Astrocyte (in vitro differentiated cells and primary cell): ENCODE measurements at places on chromosomes 4 and X. TPM values are rescaled to one million over a fixed set of nuclear protein-coding genes. Genes with fewer than 3 reads are reported as not detected.

Gene DMP1
- 0.10 and 0.11 TPM in 2 replicates for total RNA-seq

DNA sequence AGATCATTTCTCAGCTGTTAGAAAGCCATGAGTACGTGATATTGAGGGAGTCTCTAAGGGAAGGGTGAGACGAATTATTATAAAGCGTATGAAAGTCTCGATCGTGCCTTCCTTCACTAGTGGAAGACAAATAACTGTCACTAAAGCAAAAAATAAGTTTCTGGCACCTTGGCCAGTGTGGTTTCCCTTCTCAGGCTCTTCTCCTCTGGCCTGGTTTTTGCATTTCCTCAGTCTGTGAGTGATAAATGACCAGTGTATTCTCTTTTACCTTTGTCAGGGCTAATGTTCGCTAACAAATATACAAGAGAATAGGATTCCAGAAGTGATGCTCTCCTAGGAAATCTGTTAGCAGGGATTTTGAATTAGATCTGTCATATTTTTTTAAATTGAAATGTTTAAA is 19.6 kb downstream of the TXK start:
- no peak for DNase-seq
- no peak overlapping the region for H3K27ac ChIP-seq
- H3K4me1 ChIP-seq: no peaks in the 10 kb centered on the region
- H3K4me3 ChIP-seq: no peak overlapping the region
- no peaks in the 10 kb centered on the region for H3K27me3 ChIP-seq

GRCh38 chrX:72125331-72126047 is 6.2 kb downstream of the RTL5 start:
- no peak overlapping the region for H3K27ac ChIP-seq
- H3K4me1 ChIP-seq: peaks cover 38% of the 10 kb centered on the region
- no peaks in the 10 kb centered on the region for H3K36me3 ChIP-seq

DNA sequence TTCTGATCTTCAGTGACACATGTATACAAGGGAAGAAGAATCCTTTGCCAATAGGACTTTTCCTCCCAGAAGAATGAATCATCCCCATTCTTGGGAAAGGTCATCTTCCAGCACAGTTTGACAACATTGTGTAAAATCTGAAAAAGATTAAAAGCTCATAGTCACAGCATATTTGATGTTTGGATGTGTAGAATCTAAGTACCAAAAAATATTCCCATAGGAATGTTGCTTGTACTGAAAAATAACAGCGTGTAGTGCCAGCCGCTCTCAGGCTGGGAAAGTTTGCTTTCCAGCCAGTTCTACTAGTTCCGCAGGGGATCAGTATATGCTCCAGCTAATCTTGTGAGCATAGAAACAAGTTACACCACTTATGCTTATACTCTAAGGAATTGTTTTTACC is 74.7 kb upstream of the IL13RA1 start:
- no peaks in the 10 kb centered on the region for H3K36me3 ChIP-seq
- no peak overlapping the region for H3K4me3 ChIP-seq
- H3K4me1 ChIP-seq: no peaks in the 10 kb centered on the region
- H3K27ac ChIP-seq: no peak overlapping the region

GRCh38 chrX:111041018-111041462 is 55.0 kb upstream of the PAK3 start:
- no peaks in the 10 kb centered on the region for H3K27me3 ChIP-seq
- H3K36me3 ChIP-seq: no peaks in the 10 kb centered on the region
- peaks cover 20% of the 10 kb centered on the region for H3K4me1 ChIP-seq
- peak; percentile 97 for DNase-seq
- peak overlapping the region; percentile 97 for H3K27ac ChIP-seq
- peak overlapping the region; percentile 33 for H3K4me3 ChIP-seq

- peaks cover 31% of the 10 kb centered on the region for H3K4me1 ChIP-seq
- no peaks in the 10 kb centered on the region for H3K27me3 ChIP-seq
- H3K36me3 ChIP-seq: peaks cover 12% of the 10 kb centered on the region
- peak overlapping the region; percentile 83 for H3K4me3 ChIP-seq
- DNase-seq: peak; percentile 80
Measured at GRCh38 chr4:57110640-57111511, 691 bp upstream of the IGFBP7 start.

- DNase-seq: no peak
- H3K27ac ChIP-seq: no peak overlapping the region
- H3K4me1 ChIP-seq: no peaks in the 10 kb centered on the region
Measured at GRCh38 chr4:85302756-85303155, 172.2 kb upstream of the ARHGAP24 start.

DNA sequence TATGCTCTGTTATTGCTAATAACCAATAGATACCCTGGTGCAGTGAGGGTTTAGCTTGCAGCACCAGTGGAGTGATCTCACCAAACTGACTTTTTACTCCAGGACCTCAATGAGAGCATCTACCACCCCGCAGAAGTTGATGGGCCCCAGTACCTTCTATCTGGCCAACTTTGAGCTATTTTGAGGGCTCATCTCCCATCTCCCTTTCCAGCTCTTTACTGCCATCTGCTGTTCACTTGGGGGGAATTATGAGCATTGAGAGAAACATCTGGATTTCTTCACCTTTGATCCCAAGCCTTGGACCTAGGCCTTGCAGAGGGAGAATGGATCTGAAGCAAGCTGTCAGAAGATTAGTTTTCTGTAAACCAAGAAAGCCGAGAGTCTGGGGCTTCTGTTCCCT is 143.6 kb downstream of the TMEM164 start:
- no peak for DNase-seq
- H3K4me3 ChIP-seq: no peak overlapping the region
- no peaks in the 10 kb centered on the region for H3K4me1 ChIP-seq
- no peaks in the 10 kb centered on the region for H3K36me3 ChIP-seq
